ENCODE measurements at places on chromosomes 16 and 17.

DNA sequence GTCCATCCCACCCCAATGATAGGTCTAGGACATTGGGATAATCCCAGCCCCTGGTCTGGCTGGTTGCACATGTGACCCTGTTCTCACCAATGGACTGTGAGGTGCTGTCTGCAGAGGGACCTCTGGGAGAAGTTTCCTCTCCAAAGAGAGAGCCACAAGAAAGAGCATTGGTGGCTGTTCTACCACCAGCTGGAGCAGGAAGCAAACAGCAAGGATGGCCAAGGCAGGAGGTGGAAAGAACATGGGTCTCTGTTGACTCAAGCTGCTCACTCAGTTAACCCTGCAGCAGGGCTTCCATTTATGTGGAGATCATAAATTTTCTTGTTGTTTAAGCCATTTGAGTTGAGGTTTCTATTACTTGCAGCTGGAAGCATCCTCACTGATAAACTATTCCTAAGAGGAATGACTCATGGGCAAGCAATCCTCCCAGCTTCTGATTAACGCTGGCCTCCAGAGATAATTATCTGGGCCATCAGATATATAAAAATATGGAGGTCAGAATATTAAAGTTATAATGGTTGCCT, 52.6 kb downstream of the CYB5B start:
- no peak for DNase-seq

- peak; percentile 77 for DNase-seq
Measured at GRCh38 chr17:45248132-45248957, 13.5 kb downstream of the SPATA32 start.

GRCh38 chr16:1428511-1428910, 2.4 kb upstream of the PERCC1 start:
- DNase-seq = peak; percentile 52

GRCh38 chr17:62109378-62109902, 44.4 kb upstream of the MED13 start:
- DNase-seq = peak; percentile 38

- no peak for DNase-seq
Measured at GRCh38 chr16:56258508-56259424, 67.5 kb downstream of the GNAO1 start.

DNA sequence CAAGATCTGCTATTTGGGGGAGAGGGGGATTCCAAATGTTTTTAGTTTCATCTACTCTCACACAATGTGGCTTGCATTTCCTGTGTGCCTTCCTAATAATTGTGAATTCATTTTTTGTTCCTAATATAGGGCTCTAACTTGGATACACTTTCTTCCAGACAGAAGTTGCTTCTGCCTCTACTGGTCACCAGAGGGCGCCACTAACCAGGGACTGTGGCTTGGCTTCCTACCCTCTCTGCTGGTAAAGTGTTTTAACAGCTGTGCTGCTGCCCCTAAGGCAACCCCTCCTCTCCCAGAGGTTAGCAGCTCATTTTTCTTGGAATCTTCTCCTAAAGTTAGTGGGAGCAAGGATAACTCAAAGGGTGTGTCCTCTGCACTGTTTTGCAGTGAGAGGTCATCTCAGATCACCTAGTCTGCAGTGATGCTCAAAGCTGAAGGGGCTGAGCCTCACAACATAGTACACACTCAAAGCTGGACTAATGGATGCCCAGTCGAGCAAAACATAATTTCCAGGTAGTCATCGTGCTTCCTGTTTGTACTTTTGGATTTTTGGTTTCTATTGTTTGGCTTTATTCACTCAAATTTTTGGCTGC, 5.0 kb upstream of the PRSS54 start:
- no peak for DNase-seq

- no peak for DNase-seq
Measured at GRCh38 chr17:73820686-73821448, 176.6 kb upstream of the SDK2 start.

GRCh38 chr16:67534431-67534830, 5.8 kb downstream of the RIPOR1 start:
- no peak for DNase-seq
